ENCODE measurements at places on chromosomes 7 and 10.

DNA sequence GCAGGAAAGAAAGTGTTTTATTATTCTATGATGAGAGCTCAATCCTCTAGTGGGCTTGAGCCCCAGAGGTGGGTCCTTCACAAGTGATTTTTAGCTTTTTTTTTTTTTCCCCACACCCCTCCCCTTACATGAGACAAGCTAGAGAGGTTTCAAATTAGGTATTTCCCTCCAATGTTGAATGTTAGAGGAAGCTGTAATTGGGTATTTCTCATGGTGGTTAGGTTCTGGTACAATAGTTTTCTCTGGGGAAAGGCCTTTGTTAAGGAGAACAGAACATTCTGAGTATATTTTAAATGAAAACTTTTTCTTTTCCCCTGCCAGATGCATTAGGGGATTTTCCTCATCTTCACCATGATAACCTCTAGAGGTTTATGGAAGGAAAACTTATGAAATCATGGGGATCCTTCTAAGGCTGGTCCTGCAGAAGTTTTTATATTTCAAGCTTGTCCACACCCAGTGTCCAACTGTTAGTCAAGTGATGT, 1039.7 kb downstream of the NRG3 start:
- no peak for DNase-seq

GRCh38 chr10:129832573-129833467, 131.3 kb downstream of the EBF3 start:
- no peak for DNase-seq

- no peak for DNase-seq
Observed at GRCh38 chr7:92528958-92529264, 316 bp downstream of the RBM48 start.

GRCh38 chr10:121033366-121033765, 182.2 kb downstream of the WDR11 start:
- no peak for DNase-seq

- no peak for DNase-seq
Observed at GRCh38 chr10:49282306-49282705, 16.7 kb upstream of the C10orf71 start.

GRCh38 chr7:51366930-51367613, 50.5 kb upstream of the COBL start:
- no peak for DNase-seq

GRCh38 chr10:1116696-1117280, 60.6 kb downstream of the WDR37 start:
- DNase-seq = no peak

GRCh38 chr10:52632591-52632990, 140.0 kb downstream of the MBL2 start:
- DNase-seq = no peak

- no peak for DNase-seq
Observed at GRCh38 chr7:157516311-157516710, 179.5 kb downstream of the DNAJB6 start.

DNA sequence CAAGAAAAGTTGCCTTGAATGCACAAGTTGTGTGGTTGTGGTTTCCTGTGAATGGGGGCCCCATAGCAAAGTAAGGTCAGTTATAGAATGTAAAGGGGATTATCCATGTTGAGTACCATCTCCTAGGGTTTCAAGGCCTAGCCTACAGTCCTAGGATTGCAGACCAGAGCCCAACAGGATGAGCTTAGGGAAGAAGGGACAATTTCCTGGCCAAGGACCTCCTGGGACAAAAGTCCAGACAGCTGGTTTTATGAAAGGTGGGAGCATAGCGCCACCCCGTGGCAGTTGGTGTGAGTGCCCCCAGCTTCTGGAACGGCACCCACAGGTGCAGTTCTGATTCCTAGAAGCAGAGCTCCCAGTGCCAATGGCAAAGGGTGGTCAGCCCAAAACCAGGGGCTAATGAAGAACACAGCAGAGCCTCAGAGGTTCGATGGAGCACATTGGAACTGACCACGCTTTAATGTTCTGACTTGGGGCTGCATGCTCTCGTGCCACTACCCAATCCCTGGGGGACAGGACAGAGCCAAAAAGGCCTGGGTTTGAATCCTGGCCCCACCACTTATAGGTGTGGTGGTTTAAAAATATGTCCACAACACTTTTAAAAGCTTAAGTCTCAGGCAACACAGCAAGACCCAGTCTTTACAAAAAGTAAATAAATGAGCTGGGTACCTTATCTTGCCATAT, 25.8 kb upstream of the TMEM120A start:
- peak; percentile 23 for DNase-seq

DNA sequence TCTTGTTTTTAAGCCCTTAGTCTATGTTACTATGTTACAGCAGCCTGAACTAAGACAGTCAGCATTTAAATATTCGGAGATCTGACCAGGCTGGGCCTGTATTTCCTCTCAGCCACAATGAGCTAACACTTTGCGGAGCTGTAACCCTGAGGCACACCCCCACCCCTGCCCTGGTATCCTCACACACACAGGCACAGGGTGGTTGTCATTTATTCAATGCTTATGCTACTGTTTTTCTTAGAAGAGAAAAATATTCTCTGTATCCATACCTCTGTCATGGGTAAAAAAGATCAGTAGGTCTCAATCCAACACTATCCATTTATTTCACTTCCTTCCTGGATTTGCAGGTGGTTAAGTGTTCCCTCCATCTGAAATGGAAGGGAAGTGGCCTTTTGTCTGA, 80.3 kb upstream of the TRIL start:
- DNase-seq = no peak

GRCh38 chr7:73703757-73704639, 15.5 kb downstream of the STX1A start:
- no peak for DNase-seq

DNA sequence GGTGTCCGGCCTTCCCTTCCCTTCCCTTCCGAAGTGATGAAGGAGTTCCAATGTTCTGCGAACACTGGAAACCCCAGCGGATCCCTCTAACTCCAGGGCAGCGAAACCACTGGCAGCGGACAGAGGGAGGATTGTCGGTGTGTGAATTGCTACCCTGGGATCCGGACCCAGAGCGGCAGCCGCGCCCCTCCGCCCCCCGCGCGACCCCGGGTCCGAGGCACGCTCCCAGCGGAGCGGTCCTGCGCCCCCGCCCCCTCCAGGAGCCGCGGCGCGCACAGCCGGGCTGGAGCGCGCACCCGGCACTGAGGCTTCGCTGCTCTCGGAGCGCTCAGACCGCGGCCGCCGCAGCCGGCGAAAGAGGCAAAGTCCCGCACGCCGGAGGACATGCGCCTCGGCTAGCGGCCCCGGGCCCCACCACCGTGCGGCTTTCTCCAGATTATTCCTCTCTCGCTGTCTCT, at the start of gene PTPRZ1:
Gene PTPRZ1, plus strand, starts transcription at position 331 of the 458 bp plus-strand sequence. CDS start 339 bp downstream, outside the sequence.
- peak; percentile 25 for DNase-seq

DNA sequence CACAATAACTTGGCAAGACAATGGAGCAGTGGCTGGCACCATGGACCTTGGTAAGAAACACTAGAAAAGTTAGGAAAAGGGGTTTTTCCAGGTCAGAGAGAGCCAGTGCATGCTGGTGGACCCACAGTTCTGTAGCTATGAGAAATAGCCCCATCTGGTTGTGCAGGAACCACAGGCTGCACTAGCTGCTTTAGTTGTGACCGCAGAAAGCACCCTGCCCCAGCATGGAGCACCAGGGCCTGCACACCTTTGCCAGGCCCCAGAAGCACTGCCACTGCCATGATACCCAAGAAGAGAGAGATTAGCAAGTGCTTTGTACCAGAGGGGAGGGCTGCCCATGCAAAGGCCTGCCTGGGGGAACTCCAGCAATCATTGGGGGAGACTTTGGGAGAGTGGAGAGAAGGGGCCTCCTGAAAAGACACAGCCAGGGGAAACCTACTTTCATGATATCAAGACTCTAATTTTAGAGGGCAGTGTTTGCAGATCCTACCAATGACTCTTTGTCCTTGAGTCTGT, 256.1 kb upstream of the C7orf33 start:
- no peak for DNase-seq

DNA sequence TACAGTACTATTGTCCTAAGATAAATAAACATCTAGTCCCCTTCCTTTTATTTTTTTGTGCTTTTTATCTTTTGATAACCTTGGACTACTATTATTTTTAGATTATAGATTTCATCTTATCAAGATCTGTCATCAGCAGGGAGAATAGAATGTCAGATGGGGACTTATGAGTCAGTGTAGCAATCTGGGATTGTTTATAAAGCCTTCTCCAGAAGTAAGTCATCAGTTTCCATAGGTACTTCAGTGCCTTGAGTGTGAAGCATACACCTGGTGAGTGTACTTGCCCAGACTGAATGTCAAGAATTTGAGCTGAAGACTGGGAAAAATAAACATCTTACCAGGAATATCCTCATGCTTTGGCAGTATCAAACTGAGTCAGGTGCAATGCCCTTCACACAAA, 2.1 kb downstream of the CASD1 start:
- no peak for DNase-seq

GRCh38 chr10:79385804-79386531, 38.7 kb downstream of the PPIF start:
- no peak for DNase-seq

DNA sequence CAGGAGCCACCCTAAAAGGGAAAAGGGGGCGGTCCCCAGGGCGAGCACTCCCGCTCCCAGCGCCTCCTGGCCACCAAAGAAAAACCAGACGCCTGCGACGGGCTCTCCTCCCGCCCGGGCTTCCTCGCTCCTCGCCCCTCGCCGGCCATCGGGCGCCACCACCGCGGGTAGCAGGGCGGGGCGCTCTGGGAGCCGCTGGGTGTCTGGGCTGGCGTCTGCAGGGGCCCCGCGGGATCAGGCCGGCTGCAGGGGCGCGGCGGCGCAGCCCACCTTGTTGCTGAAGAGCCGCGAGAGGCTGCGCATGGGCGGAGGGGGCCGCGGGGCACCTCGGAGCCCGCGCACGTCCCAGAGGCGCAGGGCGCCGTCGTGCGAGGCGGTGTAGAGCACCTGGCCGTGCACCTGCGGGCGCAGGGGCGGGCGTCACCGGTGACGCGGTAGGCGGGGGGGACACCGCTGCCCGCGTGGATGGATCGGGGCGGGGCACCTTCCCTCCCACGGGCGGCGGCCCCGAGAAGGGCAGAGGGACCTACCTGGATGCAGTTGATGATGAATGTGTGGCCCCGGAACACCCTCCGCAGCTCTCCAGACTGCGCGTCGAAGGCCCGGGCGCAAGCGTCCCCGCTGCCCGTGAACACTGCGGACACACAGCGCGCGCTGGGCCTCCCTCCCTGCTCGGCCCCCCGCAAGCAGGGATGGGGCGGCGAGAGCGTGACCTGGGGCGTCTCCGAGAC, 28.3 kb downstream of the WDR86 start:
- DNase-seq = peak; percentile 33

- no peak for DNase-seq
Observed at GRCh38 chr7:142134909-142135308, 23.4 kb downstream of the MGAM2 start.

DNA sequence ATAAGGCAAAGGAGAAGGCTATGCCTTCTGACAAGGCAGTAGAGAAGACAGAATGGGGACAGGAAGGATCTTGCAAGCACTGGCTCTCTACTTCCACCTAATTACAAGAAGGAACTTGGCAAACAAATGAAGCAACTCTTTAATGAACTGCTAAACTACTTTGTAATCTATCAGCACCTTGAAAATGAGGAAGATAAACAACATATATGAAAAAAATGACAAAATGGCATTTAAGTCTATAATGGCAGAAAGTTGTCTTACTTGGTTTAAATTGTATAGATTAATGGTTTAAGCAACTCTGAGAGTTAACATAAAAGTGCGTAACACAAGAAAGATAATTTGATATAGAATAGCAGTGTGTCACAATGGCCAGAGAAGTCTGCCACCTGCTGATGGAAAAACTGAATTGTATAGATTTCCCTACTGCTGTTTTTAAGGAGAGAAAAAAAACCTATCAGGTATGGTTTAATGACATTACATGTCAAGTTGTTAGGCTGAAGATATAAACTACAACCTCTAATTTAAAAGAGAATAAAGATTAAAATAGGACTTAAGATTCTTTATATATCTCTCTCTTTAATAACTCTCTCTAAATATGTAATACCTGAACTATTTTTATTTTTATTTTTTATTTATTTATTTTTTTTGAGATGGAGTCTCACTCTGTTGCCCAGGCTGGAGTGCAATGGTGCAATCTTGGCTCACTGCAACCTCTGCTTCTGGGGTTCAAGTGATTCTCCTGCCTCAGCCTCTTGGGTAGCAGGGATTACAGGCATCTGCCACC, 11.8 kb downstream of the NT5C3A start:
- peak; percentile 31 for DNase-seq

DNA sequence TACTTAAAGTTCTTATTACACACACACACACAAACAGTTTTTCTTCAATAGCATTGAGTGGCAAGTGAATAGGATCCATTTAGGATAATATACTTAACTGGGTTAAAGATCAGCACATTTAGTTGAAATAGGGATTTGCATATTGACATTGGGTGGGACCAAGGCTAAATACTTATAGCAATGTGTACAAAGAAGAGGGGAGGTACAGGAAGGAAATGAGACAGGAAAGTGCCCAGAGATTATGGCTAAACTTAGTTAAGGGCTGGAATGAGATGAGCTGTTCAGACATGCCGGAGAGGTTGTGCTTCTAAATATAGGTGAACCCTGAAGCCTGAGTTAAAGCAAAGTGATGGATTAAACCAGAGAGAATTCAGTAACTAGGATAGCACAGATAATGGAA, 95.1 kb downstream of the LSMEM1 start:
- DNase-seq = no peak

DNA sequence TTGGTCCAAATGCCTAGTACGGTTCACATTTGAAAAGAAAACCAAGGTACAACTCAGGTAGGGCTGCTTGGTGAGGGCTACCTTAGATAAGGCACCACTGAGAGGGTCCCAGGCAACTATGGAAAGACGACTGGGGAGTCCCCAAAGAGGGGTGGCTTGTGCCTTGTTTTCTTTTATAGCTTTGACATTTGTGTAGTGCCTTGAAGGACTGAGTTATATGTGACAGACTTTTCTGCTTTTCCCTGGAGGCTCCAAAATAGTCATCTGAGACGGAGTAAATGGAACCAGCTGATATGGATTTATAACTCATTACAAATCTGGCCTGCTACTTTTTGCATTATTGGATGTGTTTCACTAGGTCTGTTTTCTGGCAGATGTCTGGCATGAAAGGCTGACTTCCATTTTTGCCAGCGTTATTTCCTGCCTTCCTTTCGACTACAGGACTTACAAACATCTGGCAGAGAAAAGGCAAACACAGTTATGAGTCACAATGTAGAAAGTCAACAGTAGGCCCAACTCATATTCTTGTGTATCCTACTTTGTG, 88.2 kb upstream of the IMMP2L start:
- DNase-seq = no peak

GRCh38 chr7:102304668-102305067, 18.0 kb downstream of the SH2B2 start:
- DNase-seq = no peak

- no peak for DNase-seq
Observed at GRCh38 chr10:74067373-74068352, 69.7 kb downstream of the VCL start.

DNA sequence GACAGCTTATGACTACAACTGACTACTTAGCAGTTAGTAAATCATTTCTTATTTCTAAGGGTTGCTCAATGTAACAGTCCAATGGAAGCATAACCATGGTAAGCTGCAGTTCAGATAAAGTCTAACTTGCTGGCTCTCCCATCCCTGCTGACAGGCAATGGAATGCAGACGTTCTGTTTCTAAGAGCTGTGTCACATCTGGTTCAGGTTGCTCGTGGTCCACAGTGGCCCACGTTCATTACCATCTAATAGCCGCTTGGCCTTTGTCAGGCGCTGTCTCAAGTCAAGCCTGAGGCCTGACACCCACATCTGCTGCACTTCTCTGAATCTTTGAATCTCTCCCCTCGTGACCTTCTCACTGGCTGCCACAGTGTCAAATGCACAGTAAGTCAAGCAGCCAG, 240.8 kb downstream of the FGFR2 start:
- DNase-seq = no peak
